ENCODE measurements at places on chromosomes 6 and 20.

DNA sequence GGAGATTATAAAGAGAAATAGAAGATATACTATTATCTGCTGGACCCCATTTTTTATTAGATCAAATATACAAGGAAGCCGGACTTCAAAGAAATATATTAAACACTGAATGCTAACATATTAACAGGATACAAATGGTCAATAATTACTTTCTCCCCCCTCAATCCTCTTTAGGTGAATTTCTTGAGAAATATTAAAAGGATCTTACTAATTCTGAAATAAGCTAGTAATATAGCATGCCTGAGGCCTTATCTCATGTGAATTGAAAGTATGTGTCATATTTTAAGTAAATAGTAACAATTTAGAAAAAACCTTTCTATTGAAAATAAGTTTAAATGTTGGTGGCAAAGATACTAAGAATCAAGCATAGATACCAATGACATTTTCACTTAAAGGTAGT, 954.7 kb upstream of the MAN1A1 start:
- DNase-seq = no peak

- no peak for DNase-seq
Measured at GRCh38 chr20:51715856-51716185, 52.4 kb downstream of the ATP9A start.

DNA sequence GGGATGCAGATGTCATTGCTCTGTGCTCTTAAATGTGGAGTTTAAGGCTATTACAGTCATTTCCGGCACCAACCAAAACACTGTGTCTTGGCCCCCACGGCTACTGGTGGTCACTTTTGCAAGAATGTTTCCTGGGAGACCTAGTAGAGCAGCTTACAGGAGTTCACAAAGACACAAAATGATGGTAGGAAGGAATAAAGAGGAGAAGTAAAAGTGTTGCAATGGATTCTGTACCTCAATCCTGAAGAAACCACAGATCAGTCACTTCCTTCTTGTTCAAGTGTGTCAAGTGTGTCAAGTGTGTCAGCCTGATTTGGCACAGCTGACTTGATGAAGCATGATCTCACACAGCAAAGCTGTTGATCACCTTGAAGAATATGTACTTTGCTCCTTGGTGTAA, 344.0 kb downstream of the PLCB1 start:
- no peak for DNase-seq

- DNase-seq = peak; percentile 68
Measured at GRCh38 chr20:49381558-49382493, 100.6 kb downstream of the KCNB1 start.

DNA sequence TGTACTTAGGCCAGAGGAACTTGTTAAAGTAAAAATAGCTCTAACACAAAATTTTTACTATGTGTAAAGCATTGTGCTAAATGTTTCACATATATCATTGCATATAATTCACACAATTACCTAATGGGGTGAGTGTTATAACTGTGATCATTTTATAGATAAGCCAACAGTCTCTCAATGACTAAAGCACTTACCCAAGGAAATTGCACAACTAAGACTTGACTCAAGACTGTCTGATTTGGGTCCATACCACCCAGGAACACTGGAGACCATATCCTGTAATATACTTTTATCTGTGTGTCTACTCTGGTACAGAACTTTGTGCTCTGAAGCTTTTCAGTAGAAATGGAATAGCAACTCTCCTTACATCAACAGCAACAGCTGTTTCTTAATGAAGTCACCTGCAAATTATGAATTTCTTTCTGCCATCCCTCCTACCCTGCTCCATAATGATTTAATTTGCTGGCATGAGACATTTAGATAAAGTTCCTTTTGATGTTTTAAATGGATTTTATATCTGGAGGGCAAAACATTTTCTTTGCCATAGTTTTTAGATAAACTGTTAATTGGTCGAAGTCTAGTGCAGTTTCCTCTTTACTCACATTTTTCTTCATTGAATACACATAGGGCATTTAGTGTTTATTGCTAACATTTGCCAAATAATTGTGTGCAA, 47.5 kb downstream of the TSPYL4 start:
- DNase-seq = no peak

GRCh38 chr6:1991332-1991878, 254.0 kb downstream of the GMDS start:
- no peak for DNase-seq

DNA sequence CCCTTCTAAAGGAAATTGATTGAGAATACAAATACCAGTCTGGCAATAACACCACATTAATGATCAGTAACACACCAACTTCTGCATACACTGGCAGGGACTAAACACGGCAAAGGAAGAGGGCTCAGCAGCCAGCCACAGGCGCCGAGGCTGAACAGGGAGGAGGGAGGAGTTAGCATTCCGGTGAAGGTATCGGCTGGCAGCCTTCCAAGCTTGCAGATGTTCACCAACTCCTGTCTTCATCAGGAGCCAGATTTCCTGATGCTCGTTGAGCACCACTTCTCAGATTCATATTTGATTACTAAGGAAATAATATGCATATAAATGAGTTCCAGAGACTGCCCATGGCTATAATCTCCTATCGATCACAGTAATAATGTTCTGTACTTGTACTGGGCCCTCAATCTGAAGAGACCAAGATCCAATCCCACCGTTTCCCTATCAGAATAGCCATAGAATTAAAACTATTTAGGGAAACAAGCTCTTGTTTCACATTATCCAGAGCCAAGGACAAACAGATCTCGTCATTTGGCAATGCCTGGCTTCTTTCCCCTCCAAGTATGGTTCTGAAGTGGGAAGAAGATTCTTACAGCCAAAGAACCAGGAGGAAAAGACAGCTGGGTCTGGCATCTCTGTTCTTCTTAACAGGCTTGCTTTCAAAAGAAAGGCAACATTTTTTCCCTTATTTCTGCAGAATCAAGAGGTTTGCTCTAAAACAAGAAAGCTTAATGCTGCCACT, 42.2 kb downstream of the GFOD1 start:
- peak; percentile 52 for DNase-seq

GRCh38 chr6:35713006-35713767, 23.6 kb upstream of the ARMC12 start:
- DNase-seq = no peak

DNA sequence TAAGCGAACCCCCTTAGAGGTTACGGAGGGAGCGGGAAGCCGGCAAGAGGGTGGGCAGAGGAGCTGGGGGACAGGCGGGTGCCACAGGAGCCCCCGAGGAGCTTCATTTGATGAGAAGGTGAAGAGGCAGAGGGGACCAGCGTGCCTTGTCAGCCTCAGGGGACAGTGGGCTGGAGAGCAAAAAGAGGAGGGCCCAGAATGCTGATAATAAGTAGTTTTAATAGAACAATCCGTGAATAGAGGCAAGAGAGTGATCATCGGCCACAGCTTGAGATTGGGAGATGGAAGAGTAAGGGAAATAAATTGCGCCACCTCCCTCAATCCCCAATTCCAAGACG, 1.3 kb downstream of the COL19A1 start:
- DNase-seq = no peak

DNA sequence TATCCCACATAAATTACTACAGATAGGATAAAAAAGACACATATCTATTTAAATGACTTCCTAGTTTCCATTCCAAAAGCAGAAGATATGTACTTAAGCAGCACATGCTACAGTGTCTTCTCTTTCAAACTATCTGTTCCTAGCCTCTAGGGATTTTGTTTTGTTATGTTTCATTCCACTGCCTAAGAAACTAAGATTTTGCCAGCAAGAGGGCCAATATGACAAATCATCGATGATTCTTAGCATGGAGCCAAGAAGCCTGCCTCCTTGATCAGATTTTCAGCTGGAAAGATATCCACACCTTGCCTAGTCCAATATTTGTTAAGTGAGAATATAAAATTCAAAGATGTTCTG, 7.0 kb downstream of the SNX5 start:
- DNase-seq = no peak

DNA sequence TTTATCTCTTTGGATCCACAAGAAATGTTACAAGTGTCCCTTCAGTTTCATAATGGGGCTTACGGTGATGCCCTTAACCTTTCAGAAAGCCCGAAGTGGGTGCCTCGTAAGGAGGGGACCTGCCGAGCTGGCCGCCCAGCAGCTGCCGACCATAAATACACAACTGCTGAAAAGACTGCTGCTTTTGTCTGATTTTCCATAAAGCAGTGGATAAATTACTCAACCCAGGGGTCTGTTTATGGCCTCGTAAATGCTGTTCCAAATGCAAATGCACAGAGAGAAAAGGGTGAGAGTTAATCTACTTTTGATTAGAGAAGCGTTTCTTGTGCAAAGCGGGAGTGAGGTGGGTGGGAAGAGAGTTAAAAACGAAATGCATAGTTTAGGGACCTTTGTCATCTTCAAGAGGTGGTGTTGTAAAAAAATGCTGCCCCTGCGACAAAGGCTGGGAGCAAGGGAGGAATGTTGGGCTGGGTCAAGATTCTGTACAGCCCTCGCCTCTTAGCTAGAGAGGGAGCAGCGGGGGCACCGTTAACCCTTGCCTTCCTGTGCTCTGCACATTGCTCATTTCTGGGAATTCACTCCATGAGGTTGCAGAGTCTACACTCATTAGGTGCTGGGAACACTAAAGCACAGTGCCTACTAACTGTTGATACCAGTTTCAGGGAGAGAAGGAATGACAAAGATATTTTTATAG, 112.0 kb upstream of the MTHFD1L start:
- no peak for DNase-seq

DNA sequence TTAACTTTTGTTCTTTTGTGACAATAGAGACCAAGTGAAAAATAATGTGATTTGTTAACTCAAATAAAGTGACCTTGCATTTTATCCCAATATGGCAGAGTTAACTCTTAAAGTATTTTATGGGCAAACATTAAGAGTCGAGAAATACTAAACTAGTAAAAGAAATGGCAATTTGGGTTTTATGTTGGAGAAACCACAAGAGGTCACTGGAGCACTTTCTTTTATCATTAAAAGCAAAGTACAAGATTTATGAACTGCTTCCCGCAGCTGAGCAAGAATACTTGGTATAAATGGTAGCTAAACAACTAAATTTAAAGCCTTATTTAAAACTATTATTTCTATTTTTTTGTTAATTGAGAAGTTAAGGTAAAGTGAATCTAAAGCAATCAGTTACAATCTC, 33.5 kb upstream of the MCM9 start:
- peak; percentile 28 for DNase-seq

GRCh38 chr6:159203304-159204005, 34.3 kb downstream of the FNDC1 start:
- no peak for DNase-seq

GRCh38 chr6:53029761-53030160, 34.7 kb upstream of the GSTA4 start:
- no peak for DNase-seq

Measured in Ammon's horn (tissue), 1 donor.